ENCODE measurements at places on chromosomes 16 and 17.

- DNase-seq = no peak
These were observed 65.2 kb downstream of the XPO6 start for GRCh38 chr16:28146536-28146935.

DNA sequence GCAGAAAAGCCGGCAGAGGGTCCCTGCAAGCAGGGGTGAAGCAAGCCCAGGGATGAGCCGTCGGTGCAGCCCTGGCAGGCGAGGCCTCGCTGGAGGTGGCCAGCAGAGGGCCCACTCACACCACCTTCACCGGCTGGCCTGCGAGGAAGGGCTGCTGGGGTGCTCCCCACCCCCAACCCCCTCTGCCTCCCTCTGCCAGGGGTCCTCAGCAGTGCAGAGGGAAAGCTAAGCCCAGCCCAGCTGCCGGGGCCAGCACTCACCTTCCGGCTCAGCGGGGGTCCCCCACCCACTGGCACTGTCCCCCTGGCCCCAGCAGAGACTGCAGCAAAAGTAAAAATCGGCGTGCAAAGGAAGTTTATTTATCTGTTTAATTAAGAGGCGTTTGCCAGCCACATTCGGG, 113.4 kb downstream of the ENGASE start:
- no peak for DNase-seq

- DNase-seq = no peak
These were observed 29.1 kb downstream of the BAHCC1 start for GRCh38 chr17:81424151-81425017.

- DNase-seq = peak; percentile 40
These were observed 97.1 kb upstream of the RPRML start for GRCh38 chr17:47076171-47076570.

DNA sequence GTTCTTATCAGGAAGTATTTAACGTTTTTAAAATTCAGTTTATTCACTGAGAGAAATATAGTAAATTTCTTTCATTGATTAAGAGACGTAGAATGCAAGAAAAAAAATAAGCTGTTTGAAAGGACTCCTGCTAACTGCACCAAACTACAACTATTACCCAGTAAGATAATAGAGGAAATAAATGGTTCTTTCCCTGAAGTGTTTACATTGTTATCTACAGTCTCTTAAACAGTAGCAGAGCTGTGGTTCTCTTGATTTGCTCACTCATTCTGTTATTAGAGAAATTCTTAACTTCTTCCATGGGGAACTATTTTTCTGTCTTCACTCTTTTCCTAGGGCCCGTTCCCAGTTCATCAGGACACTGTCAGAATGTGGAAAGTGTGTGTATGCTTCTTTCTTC, 973.0 kb downstream of the KCNJ2 start:
- peak; percentile 21 for DNase-seq

DNA sequence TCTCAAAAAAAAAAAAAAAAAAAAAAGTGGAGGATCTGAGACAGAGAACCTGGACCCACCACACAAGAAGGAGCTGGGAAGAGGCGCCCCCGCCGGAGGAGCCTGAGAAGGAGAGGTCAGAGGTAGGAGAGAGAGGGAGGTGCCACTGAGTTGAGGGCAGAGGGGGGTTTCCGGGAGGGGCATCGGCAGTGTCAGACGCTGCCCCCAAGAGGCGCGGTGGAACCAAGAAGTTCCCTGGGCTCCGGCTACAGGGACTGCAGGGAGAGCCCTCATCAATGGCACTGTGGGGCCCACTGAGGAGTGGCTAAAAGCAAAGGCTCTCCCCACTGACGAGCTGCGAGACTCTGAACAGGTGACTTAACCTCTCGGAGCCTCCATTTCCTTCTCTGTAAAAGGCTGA, 4.2 kb downstream of the CCDC42 start:
- DNase-seq = no peak

DNA sequence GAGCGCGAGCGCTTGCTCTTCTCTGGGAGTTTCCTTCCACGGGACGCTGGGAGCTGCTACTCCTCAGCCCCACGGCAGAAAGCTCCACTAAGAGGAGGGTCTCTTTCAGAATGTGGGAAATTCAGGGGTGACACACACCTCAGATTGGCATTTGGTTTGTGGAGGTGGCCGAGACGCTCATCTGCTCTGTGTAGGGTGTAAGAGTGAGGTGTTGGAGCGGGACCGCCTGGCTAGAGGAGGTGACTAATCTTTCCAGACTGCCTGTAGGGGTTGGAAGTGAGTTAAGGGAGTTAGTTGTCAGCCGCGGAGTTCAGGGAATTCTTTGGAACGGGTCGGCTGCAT, 735 bp downstream of the PSMD11 start:
- peak; percentile 81 for DNase-seq

Data from fibroblast of lung (primary cell).